ENCODE measurements at places on chromosomes 2 and 18.

- no peak for DNase-seq
Measured at GRCh38 chr18:22211657-22212056, 42.3 kb downstream of the GATA6 start.

GRCh38 chr2:231926761-231927565 lies 767 bp upstream of the NPPC start:
- no peak for DNase-seq

DNA sequence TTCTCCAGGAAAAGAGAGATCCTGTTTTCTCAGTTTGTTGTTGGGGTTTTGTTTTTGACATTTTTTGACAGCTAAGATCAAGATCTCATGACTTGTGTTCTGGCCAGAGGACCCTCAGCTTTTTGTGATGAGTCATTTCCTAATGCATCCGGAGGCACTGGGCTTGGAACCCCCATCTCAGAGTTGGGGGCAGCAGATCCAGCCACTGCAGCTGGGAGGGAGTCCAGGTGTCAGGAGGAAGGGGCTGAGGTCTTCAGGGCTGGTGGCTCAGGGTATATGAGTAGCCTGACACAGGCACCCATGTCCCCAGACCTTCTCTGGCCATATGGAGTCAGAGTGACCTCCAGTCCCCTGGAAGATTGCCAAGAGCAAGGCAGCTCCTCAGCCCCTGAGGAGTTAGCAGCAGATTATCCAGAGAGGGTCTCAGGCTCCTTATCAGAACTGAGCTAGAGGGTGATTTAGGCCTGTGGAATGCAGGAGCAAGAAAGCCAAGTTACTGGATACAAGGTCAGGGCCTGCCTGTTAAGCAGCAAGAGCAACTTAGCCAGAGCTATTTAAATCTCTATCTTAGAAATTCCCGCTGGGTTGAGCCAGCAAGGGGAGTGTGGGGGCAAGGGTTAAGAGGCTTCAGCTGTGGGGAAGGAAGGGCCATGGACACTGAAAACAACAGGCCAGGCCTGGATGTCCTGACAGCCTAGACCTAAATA lies 62.4 kb downstream of the TANC1 start:
- no peak for DNase-seq

- no peak for DNase-seq
Measured at GRCh38 chr18:55775972-55776371, 188.0 kb upstream of the TCF4 start.
